D721Med (cell line): ENCODE measurements at places on chromosomes 6 and 20.

GRCh38 chr6:132412656-132413498 is 11.6 kb upstream of the MOXD1 start:
- no peak for DNase-seq

DNA sequence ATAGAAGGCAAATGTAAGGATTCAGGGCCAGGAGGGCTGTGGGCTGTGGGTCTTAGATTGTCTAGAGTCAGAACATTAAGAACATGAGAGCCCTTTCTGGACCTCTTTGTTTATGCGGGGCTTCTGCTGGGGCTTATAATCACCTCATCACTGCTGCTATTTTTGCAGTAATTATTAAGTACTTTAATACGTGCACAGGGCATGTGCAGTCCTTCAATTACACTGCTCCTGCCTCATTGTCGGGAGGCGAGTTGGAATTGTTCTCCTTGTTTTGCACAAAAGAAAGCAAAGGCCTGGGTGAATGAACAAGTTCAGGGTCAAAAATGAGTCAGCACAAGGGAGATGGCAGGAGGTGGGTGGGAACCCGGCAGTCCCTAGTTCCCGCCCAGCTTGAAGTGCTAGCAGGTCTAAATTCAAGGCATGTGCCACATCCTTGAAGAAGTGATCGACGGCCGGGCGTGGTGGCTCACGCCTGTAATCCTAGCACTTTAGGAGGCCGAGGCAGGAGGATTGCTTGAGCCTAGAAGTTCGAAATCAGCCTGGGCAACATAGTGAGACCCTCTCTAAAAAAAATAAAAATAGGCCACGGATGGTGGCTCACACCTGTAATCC is 34.4 kb upstream of the PTPN1 start:
- DNase-seq = no peak

- DNase-seq = no peak
These were observed 25.4 kb downstream of the SLC17A9 start for GRCh38 chr20:62977613-62978560.

DNA sequence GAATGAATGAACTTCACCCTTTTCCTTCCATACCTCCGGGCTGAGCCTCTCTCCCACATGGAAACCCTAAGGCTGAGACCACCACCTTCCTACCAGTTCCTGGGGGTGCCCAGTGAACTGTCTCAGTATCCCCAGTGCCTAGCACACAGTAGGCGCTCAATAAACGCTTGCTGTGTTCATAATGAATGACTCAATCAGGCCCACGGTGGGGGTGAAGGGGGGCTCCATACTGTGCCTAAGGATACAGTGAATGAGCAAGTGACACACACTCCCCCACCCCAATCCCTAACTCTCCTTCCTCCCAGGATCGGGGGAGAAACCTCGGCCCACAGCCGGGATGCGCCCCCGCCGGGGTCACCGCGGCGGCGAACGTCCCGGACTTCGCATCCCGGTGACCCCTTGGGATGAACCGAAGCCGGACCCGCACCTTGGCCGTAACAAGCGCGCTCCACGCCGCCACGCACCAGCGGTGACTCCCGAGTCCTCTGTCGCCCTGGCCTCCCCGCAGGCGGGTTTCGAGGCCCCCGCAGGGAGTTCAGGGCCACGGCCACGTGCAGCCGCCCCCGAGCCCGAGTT is 592 bp downstream of the KCNG1 start:
- DNase-seq = no peak

- DNase-seq = no peak
These were observed 207.6 kb downstream of the TBC1D7 start for GRCh38 chr6:13120483-13121482.

GRCh38 chr6:134683783-134684422 is 266.0 kb downstream of the ALDH8A1 start:
- no peak for DNase-seq

- DNase-seq = no peak
These were observed 236.2 kb downstream of the BTBD9 start for GRCh38 chr6:38403548-38403947.

DNA sequence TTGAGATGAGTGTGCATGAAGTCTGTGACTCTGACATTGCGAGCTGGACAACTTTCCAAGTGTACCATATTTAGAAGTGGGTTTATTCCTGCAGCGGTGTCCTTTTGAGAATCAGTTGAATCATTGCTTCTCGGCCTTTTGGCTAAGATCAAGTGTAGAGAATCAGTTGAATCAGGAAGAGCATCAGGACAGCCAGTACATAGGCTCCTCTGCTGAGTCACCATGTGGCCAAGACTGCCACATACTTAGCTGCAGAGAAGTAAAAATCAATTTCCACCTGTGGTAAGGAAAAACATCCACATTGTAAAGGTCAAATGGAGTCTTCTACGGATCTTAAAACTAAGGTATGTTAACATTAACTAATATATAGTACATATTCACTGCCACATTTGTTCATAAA is 428.4 kb upstream of the MARCKS start:
- no peak for DNase-seq

GRCh38 chr6:24504649-24505586 is 10.1 kb downstream of the ALDH5A1 start:
- no peak for DNase-seq

- DNase-seq = no peak
These were observed 164.6 kb downstream of the ZNF217 start for GRCh38 chr20:53428996-53429395.

DNA sequence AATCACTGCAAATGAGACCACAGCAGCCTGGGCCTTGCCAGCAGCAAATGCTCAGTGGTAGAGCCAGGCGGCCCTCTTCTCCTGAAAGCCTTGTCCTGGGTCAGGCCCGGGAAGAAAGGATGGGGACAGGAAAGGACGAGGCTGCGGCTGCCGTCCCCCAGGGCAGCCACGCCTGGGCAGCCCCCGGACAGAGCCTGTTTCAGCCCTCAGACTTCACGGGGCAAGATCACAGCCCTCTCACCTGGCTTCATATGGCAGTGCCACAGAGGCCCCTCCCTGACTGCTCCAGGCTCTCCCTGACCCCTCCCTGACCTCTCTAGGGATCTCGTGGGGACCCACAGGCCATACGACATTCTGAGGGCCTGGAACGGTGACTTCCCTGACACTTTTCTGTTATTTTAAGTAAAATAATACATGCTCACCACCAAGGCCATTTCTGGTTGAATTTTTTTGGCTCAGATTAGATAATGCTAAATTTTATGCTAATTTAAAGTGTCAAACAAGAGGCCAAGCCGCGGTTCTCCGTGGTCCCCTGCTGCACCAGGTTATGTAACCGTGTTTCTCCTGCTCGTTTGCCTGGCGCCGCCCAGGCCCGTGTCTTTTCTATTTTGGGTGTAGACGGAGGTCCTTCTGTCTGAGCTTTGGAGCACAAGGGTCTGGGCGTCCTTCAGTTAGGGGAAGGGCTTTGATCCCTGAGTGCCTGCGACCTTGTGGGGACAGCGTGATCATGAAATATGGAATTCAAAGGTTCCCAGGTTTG is 59.9 kb upstream of the BHLHE23 start:
- no peak for DNase-seq

DNA sequence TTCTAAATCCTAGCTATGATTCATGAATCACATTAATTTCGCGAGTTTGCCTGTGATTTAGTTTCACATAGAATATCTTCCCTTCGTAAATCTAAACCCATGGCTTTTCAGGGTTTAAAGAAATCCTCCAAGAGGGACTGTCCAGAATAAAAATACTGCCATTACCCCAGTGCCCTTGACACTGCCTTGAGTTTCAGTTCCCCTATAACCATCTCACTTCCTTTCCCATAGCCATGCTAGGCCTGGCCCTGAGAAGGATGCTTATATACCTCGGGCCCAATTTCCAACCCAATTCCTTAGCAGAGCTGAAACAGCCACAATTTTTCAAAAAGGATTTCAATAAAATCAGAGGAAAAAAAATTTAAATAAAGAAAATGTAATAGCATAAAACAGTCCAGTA is 697.3 kb downstream of the FRK start:
- no peak for DNase-seq

GRCh38 chr6:2436410-2437154 is 191.2 kb upstream of the GMDS start:
- DNase-seq = no peak

DNA sequence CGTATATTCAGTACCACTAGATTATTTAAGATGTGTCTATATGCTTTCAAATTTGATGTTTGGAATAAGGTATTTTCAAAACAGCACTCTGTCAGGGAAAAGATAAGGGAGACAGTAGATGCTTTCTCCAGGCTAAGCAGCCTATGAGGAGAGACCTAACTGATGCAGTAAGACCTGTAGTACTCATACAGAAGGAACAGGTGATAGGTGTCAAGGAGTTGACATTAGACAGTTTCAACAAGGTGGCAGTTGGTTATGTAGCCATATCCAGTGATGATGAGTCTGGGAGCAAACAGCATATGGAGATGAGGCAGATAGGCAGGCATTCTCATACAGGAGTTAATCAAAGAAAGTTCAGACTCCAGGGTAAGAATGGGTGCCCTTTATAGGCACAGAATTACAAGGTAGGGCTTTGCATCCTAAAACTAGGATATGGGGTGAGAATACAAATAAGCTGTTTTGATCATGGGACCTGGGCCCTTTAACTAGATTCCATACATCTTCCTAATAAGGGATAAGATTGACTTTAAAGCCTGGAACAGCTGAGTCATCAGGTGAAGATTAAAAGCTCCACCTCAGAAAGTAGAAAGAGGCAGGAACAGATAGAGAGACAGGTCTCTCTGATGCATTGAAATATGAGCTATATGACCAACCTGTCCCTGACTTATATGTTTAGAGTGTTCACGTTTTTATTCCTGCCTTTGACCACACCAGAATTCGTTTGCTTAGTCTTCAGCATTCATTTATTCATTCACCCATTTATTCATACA is 7.9 kb downstream of the RSPH4A start:
- no peak for DNase-seq

DNA sequence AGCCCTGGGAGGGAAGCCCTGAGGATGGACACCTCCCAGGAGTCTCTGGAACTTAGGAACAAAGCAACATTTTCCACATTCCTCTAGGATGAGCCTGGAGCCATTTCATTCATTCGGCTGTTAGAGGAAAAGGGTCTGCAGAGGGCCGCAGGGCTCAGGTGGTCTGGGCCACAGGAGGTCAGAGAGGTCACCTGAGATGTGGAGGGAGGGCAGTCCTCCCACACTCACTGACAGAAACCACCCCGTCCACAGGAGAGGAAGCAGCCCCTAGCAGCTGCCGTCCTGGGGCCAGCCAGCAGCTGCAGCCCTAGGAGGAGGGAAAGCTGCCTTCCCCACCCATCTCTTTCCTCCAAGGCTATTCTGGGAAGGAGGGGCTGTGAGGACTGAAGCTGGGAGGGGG is 207.0 kb downstream of the CDC5L start:
- no peak for DNase-seq

DNA sequence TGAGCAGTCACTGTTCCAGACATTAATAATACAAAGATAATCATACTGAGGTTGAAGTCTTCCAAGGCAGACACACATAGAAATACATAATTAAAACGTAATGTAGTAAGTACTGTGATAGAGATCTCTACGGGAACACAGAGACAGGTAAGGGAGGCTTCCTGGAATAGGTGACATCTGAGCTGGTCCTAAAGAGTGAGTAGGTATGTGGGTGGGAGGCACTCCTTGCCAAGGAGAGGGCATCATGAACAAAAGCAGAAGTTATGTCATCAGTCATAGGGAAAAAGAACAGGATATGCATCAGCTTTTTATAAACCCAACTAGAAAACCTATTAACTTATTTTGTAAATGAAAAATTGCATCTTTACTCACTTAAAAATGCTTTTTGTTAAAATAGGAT is 110.0 kb downstream of the MAP7 start:
- no peak for DNase-seq

GRCh38 chr6:9523462-9523861 is 891.4 kb downstream of the TFAP2A start:
- no peak for DNase-seq

DNA sequence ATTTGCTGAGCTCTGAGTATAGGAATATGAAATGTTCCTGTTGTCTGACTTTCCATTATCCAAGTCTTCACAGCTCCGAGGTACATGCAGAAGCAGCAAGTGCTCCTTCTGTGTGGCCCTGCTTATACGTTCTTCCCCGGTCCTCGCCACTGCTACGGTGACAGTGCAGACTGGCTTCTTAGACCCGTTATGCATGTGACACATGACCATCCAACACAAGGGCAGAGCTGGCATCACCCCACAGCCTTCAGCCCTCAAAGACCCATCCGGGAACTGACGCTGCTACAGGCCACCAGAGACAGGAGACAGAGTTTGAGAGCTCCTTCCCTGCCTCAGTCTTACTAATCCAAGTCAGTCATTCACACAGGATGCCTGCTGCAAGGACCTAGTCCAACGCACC is 70.4 kb downstream of the TRAM2 start:
- no peak for DNase-seq
